Stimulated activated CD4-positive, alpha-beta T cell treated with anti-CD3 and anti-CD28 coated beads, Interleukin-1b, Interleukin-23, amount 100 ng/mL, for 48 hours (primary cell): ENCODE measurements at places on chromosomes 4 and X.
A peak's percentile ranks its signal among the peaks of the same experiment; 100 is the strongest.

DNA sequence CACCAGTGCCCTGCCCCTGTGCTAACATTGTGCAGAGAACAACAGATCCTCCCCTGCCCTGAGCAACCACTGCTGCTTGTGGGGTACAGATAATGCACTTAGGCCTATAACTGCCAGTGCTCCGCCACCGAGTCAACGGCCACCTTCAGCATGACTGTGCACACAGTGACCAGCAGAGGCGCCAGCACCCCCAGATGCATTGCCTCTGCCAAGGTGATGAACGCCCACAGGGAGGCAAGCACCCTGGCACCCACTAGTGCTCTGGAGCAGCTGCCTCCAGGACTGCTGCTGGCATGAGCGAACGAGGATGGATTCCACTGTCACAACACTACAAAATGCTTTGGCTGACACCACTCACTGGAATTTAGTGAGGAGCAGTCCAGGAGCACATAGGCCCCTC, 38.2 kb downstream of the SPIN2B start:
- DNase-seq: no peak

DNA sequence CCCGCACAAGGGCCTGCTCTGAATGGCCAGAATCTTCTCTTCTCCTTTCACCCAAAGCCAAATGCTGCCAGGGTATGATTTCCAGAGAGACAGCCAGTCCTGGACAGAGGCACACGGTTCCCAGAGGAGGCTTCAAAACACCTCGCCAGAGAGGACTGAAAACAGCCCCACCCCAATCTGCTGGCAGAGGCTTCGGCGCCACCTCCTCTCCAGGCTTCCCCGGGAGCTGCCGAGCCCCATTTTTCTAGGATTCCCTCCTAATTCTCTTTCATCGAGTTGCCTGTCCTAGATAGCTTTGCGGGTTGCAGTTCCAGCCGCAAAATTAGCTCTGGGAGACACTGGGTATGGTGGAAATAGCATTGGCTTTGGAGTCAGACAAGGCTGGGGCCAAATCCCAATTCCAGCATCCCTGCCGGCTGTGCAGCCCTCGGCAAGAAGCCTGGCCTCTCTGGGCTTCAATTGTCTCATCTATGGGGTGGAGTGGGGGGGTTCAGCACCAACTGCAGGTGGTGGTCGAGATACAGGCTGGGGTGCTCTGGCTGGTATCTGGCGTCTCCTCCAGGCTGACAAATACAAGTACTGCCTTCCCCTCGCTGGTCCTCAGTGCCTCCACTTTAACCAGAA, 22.6 kb downstream of the PPP2R2C start:
- no peak for DNase-seq

DNA sequence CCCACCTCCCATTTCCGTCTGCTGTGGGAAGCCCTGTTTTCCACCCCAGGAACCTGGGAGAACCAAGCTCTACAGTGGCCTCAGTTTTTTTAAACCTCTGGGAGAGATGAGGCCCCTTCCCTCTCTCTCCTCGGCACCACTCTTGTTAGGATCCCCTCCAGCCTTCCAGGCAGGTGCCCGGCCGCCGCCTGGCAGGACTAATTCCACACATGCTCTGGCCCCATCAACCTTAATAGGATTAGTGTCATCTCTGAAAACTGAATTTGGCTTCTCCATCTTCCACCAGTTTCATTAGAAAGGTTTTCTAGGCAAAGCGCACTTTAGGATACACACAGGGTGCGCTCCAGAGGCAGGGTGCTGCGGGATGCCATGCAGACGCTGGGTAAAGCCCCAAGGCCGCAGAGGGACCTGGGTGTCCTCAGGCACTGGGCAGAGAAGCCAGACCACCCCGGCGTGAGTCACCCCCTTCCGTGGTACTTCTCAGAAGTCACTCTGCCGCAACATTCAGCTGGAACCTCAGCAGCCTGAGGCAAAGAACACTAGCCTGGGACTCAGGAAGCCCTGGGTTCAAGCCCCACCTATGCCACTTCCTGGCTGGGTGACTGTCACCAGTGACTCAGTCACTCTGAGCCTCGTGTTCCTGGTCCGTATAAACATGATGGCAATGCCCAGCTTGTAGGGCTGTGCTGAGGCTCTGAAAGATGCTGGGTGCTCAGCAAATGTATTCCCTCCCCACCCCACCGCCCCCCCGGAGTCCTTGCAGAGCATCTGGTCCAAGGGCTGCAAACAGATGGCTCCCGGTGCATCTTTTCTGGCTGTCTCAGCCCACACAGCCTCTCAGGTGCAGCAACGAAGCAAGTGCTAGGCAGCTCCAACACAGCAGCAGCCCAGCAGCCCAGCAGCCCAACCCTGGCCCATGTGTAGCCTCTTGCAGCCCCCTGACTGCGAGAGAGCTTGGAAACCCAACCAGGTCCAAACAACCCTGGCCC, 29.1 kb downstream of the PPP2R2C start:
- DNase-seq: no peak

GRCh38 chr4:137307806-137308205, 224.5 kb downstream of the PCDH18 start:
- no peak for DNase-seq

GRCh38 chr4:180099957-180100356, 2143.2 kb upstream of the TENM3 start:
- DNase-seq: no peak

DNA sequence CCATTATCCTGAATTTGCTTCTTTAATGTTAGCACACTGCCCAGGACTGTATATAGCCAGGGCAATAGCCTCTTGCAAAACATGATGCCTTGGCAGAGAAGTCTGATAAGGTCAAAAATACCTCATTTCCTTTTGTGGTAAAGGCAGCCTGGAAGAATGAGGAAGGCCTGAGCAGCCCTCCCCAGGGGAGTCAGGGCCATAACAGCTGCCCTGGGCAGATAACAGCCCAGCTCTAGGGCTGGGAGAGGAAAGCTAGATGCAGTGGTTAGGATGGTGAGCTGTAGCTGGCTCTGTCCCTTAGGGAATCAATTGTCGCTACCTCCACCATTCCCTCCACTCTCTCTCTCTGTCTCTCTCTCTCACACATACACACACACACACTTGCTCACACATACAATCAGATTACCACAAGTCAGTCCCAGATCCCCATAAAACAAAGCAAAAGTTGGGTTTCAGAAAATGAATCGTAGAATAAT, 29.2 kb downstream of the EFHC2 start:
- DNase-seq: no peak

- no peak for DNase-seq
These were observed at the start of gene CPLX1 for GRCh38 chr4:825971-826330. CPLX1 (minus strand) TSS chr4:826129; CDS start chr4:824522, 1,607 bp downstream.

- no peak for DNase-seq
These were observed 461.2 kb upstream of the PCDH7 start for GRCh38 chr4:30258949-30259348.

DNA sequence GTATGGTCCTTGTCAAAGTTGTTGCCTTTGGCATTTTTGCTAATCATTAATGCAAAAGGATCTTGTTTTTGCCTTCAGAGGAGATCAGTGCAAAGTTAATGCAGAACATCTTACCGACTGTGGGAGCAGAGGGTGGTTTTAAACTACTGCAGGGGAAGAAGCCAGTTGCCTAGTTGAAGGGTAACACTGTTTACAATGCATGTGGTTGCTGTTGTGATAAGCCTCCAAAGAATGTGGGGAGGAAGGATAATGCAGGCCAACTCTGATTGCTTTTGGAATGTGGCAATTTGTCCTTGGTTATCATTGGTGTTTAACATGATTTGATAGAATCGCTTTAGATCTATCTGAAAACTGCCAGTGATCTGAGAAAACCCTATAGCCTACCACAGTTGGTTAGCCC, 204.3 kb upstream of the TLL1 start:
- no peak for DNase-seq

DNA sequence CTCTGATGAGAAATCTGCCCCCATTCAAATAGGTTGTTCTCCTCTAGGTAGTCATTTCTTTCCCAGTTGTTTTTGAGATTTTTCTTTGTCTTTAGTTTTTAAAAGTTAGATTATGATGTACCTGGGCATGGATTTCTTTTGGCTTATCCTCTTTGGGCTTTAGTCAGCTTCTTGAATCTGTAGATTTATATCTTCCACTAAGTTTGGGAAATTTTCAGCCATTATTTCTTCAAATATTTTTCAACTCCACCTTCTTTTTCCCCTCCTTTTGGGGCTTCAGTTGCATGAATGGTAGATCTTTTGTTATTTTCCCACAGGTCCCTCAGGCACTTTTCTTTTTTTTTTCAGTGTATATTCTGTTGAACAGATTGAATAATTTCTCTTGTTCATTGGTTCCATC, 77.3 kb downstream of the JADE3 start:
- no peak for DNase-seq

DNA sequence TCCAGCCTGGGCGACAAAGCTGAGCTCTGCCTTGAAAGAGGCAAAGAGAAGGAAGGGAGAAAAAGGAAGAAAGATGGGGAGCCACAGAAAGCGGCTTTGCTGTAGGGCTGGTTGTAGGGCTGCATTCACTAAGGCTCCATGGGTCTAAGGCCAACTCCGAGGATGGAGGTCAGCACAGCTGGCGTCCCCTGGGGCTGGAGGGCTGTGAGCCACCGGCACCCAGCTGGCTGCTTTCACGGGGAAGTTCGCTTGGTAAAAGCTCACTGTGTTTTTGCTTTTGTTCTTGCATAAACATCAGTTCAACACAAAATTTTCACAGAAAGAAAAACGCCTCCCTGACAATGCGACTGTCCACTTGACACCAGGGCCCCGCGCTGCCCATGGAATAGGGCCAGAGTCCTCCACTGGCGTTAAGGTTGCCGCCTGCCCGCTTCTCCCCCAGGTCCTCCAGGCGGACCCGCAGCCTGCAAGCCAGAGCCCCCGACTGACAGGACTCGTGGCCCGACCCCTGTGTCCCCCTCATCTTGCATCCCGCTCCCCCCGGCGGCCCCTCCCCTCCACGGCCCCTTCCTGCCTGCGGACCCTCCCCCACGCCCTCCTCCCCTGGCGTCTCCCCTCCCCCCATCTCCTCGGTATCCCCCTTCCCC, 1.1 kb downstream of the RNF212 start:
- no peak for DNase-seq

DNA sequence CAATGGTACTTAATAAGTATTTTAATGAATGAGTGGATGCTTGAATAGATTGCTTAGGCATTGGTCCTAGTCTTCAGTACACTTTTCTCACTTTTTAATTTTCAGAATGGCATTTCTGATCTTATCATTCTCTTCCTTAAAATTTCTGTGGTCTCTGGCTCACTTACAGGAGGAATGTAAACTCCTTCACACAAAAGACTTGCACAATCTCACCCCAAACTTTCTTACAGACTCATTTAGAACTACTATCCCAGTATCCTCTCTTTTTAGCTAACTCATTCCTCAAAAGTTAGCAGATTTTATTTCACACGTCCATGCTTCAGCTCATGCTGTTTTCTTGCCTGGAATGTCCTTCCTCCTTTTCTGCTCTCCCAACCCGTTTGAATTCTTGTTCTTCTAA, 350.1 kb downstream of the GRXCR1 start:
- DNase-seq: no peak

DNA sequence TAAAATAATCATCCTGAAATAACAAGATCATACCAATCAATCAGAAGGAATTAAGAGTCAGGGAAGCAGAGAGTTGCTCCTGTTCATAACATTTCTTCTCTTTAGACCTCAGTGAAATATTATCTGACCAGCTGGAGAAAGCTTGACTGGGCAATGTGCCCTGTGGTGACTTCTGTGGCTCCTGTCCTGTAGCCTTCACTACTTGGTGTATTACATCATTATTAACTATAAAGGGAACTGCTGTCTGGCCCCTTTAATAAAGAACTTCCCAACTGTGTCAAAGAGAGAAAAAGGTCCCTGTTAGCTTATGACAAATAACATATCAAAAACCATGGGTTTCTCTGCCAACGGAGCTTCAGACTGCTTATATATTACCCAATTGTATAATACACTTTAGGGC, 18.0 kb downstream of the OPHN1 start:
- DNase-seq: no peak

- DNase-seq: no peak
These were observed 39.8 kb upstream of the TMEM131L start for GRCh38 chr4:153426207-153426885.

DNA sequence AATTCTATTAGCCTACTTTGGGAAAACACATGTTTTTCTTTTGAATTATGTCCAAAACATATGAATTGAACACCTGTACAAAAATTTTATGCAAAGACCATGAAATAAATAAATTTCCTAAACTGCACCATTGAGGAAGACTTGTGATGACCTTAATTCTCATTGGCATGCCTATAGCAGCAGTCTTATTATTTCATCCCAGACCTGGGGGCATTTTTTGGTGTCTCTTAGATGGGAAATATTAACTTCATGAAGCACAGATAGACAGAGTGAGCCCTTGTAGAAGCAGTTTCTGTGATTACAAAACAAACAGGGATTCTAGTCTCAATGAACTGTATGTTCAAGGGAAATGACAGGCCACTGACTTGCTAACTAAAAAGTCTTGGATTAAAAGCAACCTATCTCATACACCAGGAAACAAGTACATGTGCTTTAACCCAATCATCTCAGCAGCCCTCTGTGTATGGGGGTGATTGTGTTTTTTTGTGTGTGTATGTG, 32.0 kb upstream of the HPGD start:
- DNase-seq: no peak

GRCh38 chrX:19791562-19791961, 95.8 kb downstream of the SH3KBP1 start:
- DNase-seq: no peak

- no peak for DNase-seq
These were observed 1392.7 kb downstream of the PCDH7 start for GRCh38 chr4:32112891-32113290.

- no peak for DNase-seq
These were observed 176.0 kb upstream of the WDFY3 start for GRCh38 chr4:85142451-85142850.

- no peak for DNase-seq
These were observed 736.9 kb upstream of the MAGEB2 start for GRCh38 chrX:29478336-29479069.

DNA sequence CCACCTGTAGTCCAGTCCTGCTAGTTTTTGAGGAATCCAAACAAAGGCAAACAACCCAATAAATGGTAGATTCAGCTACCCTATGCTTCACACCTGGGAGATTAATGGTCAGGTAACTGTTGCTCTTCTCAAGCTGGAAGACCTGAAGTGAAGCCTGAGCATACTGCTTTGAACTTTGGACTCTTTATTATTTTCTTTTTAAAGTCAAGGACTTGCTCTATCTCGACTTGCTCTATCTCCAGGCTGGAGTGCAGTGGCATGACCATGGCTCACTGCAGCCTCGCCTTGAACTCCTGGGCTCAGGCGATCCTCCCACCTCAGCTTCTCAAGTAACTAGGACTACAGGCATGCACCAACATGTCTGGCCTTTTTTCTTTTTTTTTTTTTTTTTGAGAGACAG, 14.7 kb upstream of the KLHL13 start:
- no peak for DNase-seq

DNA sequence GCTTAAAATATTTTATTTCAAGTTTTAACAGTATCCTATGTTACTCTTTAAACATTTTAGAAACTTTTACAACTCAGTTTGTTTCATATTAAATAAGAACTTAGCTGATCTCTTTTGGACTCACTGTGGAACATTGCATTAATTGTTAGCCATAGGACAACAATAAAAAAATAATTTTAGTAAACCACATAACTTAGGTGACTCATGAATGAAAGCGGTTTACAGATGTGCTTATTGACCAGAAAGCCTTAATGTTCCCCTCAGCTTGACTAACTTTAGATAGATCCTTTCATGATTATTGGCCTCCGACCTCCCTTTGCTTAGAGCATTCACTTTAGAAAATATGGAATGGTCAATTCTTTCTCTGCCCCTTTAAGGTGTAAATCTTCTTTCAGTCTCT, 783.5 kb upstream of the MAGEB2 start:
- no peak for DNase-seq

- DNase-seq: no peak
These were observed 157.0 kb downstream of the FRAS1 start for GRCh38 chr4:78214078-78214477.

GRCh38 chrX:12950851-12951594, 23.9 kb upstream of the TMSB4X start:
- peak; percentile 76 for DNase-seq

GRCh38 chrX:105829011-105829410, 6.7 kb downstream of the NRK start:
- no peak for DNase-seq
